Left renal pelvis (tissue), 4 donors: ENCODE measurements at places on chromosomes 1 and 21. TPM values are rescaled to one million over a fixed set of nuclear protein-coding genes. Genes with fewer than 3 reads are reported as not detected.

- no peak for DNase-seq
Measured at GRCh38 chr1:104929280-104929679, 1179.6 kb downstream of the AMY1C start.

The COL9A2 gene
- 19.9 TPM for polyA plus RNA-seq

GRCh38 chr1:111285879-111286278 is 4.8 kb upstream of the CHIA start:
- DNase-seq = no peak

- no peak for DNase-seq
Measured at GRCh38 chr1:210828996-210829596, 304.9 kb downstream of the KCNH1 start.

DNA sequence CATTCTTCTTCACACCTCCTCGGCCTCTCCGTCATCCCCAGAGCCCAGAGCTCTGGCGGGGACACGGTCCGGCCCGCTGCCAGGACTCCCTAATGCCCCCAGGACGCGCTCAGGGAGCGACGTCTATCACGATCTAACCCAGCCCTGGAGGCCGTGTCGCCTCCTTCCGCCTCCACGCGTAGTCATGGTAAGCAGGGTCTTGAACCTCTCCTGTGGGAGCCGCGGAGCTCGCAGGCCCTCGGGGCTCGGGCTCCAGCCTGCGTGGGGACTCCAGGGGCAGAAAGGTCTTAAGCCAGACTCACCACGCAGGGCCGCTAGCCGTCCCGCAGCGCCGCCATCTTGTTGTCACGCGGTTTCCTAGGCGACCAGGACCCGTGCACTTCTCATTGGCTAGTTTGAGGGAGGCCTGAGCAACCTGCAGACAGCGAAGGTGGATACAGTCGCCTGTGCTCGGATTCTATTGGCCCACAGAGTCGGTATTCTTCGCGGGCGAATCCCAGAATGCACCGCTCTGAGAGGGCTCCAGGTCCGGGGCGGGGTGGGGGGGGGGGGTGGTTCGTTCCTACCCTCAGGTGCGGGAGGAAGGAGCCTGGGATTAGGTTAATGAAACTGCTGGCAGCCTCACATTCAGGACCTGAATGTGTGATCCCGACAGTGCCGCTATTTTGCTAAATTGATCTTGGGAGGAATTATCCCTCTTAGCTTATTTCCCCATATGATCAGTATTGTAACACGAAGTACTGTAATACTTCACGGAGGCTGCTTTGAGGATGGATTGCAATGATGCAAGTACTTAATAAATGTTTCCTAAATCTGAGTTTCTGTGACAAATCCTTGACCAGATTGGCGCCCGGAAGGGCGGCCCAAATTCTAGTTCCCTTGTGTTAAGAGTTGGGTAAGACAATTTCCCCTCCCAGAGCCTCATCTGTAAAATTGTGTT is at the start of gene UBXN11:
UBXN11 (minus strand) TSS at position 347 of the 940 bp plus-strand sequence. CDS start 3,753 bp downstream, outside the sequence.
- peak; percentile 73 for DNase-seq

The FAM163A gene
- polyA plus RNA-seq = 1.1 TPM

The PRRX1 gene
- 119 TPM for polyA plus RNA-seq

DNA sequence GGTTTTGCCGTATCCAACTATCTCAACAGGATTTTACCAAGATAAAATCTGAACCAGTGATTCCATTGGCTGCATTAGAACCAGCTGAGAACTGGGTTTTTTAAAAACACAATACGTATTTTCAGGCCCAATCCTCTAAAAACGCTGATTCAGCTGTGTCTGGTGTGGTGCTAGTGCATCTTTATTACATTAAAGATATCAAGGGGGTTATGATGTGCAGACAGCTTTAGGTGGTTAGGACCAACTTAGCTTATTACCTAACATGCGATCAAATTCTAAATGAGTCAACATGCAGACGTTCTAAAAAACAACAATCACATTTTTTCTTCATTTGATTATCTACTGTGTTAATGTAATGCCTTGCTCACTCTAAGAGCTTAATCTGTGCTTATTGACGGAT is 32.0 kb upstream of the EXO1 start:
- DNase-seq = no peak

The KRTAP10-3 gene
- polyA plus RNA-seq = not detected

DNA sequence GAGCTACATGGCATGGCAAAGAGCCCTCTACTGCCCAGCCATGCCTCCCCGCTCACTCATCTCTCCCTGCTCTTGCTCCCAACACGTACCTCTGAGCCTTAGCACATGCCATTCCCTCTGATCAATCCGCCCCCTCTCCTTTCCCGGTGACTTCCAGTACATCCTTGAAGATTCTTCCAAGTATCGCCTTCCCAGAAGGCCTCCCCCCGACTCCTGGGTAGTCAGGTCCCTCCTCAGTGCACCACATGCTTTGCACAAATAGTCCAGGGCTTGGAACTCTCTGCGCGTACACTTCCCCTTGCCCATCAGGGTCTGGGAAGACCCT is 77.0 kb upstream of the IFFO2 start:
- DNase-seq = no peak

GRCh38 chr1:174791863-174792262 is 207.9 kb upstream of the CACYBP start:
- no peak for DNase-seq

GRCh38 chr1:39952359-39953110 is 2.4 kb upstream of the MFSD2A start:
- DNase-seq = no peak

- DNase-seq = no peak
Measured at GRCh38 chr1:82318921-82319320, 518.2 kb downstream of the ADGRL2 start.

GRCh38 chr1:186967656-186968394 is 139.1 kb downstream of the PLA2G4A start:
- no peak for DNase-seq

GRCh38 chr1:44316231-44316759 is 38.8 kb downstream of the ERI3 start:
- no peak for DNase-seq

DNA sequence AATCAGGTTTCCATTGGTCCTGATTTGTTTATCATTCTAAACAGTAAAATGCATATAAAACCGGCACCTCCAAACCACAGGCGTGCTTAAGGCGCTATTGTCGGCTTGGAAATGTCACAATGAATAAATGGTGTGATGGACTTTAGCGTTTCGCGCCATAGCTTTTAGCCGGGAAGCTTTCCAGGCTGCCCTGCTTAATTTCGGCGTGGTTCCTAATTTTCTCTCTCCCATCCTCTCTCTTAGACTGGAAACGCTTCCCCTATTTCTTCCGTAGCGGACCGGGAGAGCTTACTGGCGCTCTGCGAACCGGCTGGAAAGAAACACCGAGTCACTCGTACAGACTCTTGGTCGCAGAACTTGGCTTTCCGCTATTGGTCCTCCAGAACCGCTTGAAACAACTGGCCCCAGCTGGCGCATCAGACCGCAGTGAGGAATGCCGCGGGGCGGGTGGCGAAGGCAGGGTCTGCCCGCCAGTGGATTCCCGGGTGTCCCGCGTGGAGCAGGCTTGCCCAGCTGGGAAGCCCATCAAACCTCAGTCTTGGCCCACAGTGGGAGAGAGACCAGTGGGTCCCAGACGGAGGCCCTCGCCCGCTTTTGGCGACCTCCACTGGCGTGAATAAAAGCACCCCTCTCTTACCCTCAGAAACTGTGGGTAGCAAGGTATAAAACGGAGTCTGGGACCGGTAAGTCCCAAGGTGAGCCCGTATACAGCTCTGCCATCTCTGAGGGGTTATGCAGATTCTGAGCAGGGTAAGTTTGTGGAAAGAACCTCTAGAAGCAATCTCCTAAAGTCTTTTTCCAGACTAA is 4.0 kb upstream of the LHX8 start:
- DNase-seq = no peak

- DNase-seq = peak; percentile 36
Measured at GRCh38 chr1:51189421-51190073, 46.5 kb upstream of the RNF11 start.

- DNase-seq = peak; percentile 36
Measured at GRCh38 chr21:41460578-41461527, 34.8 kb downstream of the MX1 start.

The ZYG11A gene
- polyA plus RNA-seq = 0.23 TPM

DNA sequence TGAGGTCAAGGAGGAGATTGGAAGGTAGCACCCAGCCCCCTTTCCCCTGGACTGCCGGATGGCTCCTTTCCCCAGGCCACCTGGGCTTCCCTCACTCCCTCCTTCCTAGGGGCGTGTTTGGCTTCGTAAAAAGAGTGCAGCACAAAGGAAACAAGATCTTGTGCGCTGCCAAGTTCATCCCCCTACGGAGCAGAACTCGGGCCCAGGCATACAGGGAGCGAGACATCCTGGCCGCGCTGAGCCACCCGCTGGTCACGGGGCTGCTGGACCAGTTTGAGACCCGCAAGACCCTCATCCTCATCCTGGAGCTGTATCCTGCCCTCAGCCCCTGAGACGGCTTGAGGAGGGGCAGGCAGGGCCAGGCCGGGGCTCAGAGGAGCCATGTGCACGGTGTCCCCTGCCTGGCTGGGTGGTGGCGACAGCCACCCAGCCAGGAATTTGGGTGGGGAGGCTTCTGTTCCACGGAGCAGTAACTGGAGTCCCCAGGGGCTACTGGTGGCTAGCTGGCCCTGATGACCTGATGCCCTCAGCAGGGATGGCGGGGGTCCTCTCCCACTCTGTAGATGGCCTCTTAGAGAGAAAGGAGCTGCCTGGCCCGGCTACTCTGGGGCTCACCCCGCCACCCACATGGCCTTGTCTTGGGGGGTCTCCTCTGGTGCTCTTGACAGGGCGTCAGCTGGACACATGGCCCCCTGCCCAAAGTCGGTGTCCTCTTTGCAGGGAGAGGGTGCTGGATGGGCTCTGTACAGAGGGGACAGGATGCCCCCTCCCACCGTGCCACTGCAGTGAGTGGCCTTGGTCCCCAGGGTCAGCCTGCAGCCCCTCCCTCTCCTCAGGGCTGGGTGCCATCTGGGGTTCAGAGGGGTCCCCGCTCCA is 39.5 kb downstream of the TRIM11 start:
- no peak for DNase-seq

The SRGAP2B gene
- polyA plus RNA-seq = 13.2 TPM

- no peak for DNase-seq
Measured at GRCh38 chr1:54543729-54544496, 4.1 kb upstream of the ACOT11 start.

The TIAM1 gene
- polyA plus RNA-seq = 18.6 TPM

DNA sequence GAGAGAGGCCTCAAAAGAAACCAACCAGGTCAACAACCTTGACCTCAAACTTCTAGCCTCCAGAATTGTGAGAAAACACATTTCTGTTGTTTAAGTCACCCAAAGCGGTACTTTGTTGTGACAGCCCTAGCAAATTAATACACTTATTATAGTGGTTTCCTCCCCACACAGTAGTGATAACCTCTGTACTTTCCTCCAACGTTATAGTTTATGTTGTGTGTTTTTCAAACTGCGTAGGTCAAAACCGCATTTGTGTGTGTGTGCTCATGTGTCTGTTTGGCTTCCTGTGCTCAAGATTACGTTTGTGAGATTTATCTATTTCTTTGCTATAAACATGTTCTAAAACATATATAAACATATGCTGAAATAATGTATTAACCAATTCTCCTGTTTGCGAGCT is 667.8 kb upstream of the USP24 start:
- no peak for DNase-seq

GRCh38 chr1:181558416-181558815 is 75.1 kb downstream of the CACNA1E start:
- no peak for DNase-seq

GRCh38 chr21:34189506-34189905 is 116.1 kb downstream of the MRPS6 start:
- DNase-seq = no peak

The TFF2 gene
- polyA plus RNA-seq = not detected

DNA sequence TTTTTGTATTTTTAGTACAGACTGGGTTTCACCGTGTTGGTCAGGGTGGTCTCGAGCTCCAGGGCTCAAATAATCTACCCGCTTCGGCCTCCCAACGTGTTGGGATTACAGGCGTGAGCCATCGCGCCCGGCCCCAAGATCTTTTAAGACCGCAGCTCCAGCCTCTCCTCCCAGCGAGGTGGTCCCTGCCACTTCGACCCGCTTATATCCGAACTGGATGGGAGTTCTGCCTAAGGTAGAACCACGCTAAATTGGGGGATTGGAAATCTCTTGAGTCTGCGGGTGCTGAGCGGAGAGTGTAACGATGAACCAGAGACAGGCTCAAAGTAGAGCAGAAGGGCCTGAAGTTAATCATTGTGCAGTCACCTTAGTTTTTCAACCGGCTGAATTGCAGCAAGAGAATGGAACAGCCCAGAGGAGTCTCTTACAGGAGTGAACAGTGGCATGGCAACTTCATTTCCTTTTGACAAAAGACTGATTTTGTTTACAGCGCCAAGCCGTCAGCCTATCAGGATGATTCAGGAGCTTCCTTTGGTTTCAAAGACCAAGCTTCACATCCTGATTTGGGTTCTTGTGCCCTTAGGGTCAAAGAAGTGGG is 726 bp upstream of the CYB5R1 start:
- no peak for DNase-seq

GRCh38 chr1:206909161-206909882 is 12.1 kb downstream of the IL24 start:
- no peak for DNase-seq

- no peak for DNase-seq
Measured at GRCh38 chr1:12556957-12557935, 60.8 kb downstream of the DHRS3 start.

DNA sequence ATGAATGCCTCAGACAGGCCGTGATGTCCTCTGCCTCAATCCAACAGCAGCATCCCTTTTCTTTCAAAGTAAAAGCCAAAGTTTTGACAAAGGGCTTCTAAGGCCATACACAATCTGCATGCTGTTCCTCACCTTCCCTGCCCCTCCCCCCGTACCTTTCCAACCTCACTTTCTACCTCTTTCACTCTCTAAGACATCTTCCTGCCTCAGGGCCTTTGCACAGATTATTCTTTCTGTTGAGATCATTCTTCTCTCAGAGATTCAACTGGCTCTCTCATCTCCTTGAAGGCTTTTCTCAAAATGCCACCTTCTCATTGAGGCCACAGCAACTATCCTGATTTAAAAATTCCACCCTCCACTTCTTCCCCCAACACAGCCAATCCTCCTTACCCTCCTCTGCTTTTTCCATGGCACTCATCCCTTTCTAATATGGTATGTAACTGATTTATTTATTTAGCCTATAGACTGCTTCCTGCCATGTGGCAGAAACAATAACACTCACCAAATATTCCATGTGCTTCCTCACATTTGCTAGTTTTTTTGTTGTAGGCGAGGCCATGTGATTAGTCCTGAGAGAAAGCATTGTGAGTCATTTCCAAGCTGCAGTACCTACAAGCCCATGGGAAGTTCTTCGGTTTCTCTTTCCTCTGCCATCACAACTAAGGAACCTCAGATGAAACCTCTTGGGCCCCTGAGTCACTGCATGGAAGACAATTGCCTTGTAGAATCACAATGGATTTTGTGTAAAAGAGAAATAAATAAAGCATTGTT is 58.7 kb upstream of the GADD45A start:
- DNase-seq = no peak

DNA sequence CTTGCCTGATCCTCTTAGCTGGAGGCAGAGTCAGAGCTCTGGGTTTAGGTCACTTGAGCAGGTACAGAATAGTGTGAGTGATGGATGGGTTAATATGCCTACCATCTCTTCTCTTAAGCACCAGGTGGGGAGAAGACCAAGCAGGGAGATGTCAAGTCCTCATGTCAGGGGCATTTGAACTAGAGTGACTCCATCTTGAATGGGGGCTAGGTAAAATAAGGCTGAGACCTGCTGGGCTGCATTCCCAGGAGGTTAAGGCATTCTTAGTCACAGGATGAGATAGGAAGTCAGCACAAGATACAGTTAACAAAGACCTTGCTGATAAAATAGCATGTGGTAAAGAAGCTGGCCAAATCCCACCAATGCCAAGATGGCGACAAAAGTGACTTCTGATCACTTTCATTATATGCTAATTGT is 77.4 kb upstream of the BTG3 start:
- no peak for DNase-seq

The GART gene
- 71.6 TPM for polyA plus RNA-seq

The NUP210L gene
- 0.14 TPM for polyA plus RNA-seq
